ENCODE measurements at places on chromosomes 16 and 17.

DNA sequence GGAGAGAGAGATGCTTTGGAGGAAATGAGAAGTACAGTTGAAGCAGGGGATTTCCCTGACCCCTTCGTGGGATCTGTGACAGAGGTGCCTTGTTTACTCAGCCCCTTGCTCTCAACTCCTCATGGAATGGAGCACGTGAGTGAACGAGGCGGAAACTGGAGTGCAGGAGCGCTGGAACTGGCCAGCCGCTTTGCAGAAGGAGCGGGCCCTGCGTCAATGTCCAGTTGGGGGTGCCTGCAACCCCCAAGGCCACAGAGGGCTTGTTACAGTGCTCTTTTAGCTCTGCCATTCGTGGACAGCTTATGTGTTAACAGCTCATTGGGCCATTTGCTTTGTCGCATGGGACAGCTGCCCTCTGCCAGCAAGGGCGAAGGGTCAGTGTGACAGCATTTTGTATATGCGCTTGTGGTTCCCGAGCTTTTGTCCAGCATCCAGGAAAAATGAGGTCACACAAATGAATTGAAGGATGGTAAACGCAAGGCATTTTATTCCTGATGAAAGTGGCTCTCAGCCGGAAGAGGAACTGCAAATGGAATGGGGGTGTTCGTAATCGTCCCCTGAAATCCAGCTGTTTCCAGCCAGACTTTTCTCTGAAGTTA, 1395.1 kb downstream of the CDH8 start:
- no peak for DNase-seq

- DNase-seq, result no peak
Measured at GRCh38 chr17:50168319-50168718, 2.5 kb downstream of the SGCA start.

DNA sequence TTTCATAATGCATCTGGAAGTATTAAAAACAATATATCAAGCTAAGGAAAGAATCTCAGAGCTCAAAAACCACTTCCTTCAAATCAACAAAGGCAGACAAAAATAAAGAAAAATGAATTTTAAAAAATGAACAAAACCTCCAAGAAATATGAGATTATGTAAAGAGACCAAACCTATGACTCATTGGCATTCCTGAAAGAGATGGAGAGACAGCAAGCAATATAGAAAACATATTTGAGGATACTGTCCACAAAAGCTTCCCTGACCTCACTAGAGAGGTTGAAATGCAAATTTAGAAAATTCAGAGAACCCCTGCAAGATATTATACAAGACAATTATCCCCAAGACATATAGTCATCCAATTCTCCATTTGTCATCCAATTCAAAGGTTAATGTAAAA, 311.3 kb upstream of the SOX9 start:
- DNase-seq, result no peak

- no peak for DNase-seq
Measured at GRCh38 chr16:8849411-8850011, 19.3 kb downstream of the CARHSP1 start.

DNA sequence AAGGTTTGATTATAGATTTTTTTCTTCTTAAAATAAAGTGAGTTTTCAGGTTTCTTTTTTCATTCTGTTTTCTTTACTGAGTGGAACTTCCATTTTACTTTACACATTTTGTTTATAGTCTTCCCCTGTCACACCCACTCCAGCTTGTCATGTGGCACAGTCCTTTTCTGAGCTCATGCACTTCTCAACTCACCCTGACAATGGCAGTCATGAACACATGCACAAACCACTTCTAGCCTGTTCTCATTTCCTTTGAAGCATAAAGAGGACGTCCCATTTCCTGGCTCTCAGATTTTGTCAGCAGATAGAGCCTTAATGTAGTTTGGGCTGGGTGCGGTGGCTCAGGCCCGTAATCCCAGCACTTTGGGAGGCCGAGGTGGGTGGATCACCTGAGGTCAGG, 168.0 kb downstream of the AHSP start:
- DNase-seq, result no peak

GRCh38 chr17:3558603-3559269, 1.1 kb upstream of the TRPV3 start:
- no peak for DNase-seq

DNA sequence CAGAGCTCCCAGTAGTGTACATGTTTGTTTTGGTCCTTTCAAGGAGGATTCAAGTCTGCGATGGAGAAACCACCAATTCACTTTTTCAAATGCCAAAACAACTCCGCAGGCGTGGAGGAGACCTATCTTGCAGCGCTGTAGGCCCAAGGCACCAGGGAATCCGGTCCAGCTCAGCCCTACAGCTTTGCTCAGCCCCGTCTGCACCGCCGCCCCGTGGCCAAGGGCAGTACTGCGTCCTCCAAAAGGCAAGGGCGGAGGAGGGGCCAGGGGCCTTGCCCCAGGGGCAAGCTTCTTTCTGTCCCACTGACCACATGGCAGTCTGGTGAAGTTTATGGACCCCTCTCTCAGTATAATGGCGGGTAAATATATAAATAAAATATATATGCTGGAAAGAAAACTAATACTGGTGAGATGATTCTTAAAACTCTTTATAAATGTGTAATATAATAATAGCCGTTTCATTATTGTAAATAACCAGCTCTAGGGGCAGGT, 709 bp upstream of the CD300LG start:
- DNase-seq, result peak; percentile 82

DNA sequence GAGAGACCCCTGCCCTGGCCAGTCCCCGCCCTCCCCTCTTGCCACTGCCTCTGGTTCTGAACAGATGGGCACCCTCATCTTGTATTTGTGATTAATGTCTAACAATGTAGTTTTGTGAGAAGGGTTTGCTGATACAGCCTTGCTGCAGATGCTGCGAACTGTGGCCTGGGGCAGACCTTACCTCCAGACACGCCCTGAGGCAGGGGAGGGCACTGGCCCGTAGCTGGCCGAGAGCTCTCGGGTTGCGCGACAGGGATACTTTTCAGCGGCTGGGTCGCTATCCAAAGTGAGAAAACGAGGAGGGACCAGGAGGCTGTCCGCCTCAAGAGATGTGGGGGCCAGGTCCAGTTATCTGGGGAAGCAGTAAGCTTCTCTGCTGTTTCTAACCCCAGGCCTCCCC, 21.9 kb downstream of the STH start:
- DNase-seq, result no peak

- DNase-seq, result no peak
Measured at GRCh38 chr17:12421646-12422306, 243.9 kb upstream of the MYOCD start.

GRCh38 chr17:45896803-45897693, 2.7 kb downstream of the MAPT start:
- DNase-seq, result no peak

- no peak for DNase-seq
Measured at GRCh38 chr17:10735251-10735650, 5.4 kb upstream of the TMEM220 start.

GRCh38 chr17:55751720-55752250, 934 bp downstream of the PCTP start:
- DNase-seq, result no peak

- DNase-seq, result peak; percentile 74
Measured at GRCh38 chr16:85157813-85158742, 45.8 kb upstream of the CIBAR2 start.

- DNase-seq, result no peak
Measured at GRCh38 chr16:27254262-27254811, 14.2 kb downstream of the NSMCE1 start.

- DNase-seq, result no peak
Measured at GRCh38 chr16:2592786-2593185, 55.0 kb downstream of the PDPK1 start.

GRCh38 chr17:55348749-55349354, 72.8 kb downstream of the MMD start:
- DNase-seq, result no peak

GRCh38 chr17:76567634-76568432, 17.8 kb downstream of the ST6GALNAC2 start:
- DNase-seq, result no peak

GRCh38 chr16:79372503-79373184, 227.9 kb downstream of the MAF start:
- no peak for DNase-seq

Measured in iPS DF 6.9 (cell line).